ENCODE measurements at places on chromosomes 4 and X. TPM values are rescaled to one million over a fixed set of nuclear protein-coding genes. Genes with fewer than 3 reads are reported as not detected.

DNA sequence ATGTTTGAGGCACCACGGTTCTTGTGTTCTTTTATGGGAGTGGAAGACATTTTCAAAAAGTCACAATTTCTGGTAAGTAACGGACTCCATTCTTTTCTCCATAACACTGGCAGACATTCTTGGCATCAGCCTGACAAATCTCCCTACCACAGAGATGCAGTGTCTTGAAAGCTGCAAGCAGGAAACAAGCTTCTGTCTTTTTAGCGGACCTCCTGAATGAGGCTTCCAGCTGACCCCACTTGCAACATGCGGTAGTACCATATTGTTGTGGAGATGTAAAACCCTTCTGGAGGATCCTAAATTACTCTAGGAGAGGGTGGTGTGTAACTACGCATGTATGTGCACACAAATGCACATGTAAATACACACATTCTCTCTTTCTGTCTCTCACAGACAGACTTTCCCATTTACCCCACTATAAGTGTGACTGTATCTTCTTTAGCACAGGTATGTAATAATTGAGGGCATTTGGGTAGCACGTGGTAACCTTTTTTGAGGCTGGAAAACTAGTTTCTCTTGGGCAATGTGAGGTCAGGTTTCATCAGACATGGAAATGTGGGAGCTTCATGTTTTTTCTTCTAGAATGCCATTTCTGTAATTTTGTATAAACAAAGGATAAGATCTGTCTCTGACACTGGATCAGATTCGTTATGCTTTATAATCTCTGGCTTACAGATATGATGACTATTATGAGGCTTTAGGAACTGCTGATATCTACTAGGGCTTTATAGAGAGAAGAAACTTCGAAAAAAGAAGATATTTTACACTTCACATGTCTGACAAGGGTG lies 130.1 kb downstream of the MGST2 start:
- DNase-seq = no peak

- DNase-seq = no peak
These were observed 11.1 kb upstream of the GPM6A start for GRCh38 chr4:175823015-175823742.

GRCh38 chrX:42515939-42516338 lies 262.0 kb downstream of the PPP1R2C start:
- no peak for DNase-seq

GRCh38 chrX:9728261-9728660 lies 37.4 kb downstream of the GPR143 start:
- no peak for DNase-seq

DNA sequence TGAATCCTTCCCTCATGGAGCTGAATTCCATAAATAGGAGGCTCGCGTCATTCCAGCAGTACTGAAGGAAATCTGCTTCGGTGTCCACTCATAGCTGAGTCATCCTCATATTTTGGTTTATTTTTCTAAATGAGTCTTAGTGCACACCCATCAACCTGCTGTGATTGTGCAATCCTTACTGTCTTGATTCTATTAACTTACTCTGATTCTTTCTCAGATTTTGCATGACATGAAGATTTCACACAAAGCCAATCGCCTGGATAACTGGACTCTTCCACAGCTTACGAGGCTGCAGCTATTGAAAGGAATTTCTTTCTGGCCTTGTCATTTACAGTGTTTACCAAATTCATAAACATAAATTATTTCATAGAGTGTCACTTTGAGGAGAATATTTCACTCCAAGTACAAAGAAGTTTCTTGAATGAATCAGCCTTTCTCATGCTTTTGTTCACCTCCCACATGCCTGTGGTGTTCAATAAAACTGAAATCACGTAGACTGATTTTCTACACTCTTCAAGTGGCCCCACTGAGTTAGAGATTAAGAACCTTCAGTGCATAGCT lies 207.6 kb upstream of the SLITRK2 start:
- DNase-seq = no peak

DNA sequence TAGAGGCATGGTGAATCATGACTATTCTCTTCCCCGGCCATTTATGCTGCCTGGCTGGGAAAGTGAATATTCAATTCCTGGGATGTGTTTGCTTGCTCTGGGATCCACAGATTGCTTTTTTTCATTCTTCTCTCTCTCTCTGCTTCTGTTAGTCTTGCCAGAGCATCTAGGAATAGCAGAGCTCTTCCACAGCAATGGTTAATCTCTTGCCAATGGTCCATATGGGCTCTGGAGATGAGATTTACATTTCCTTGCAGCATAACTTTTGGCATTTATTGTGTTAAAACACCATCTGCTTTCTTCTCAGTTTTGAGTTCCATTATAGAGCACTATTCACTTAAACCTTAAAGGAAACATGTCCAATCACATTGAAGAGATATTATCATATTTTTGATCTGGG lies 59.2 kb upstream of the GUCY1A1 start:
- DNase-seq = no peak

GRCh38 chrX:30949554-30949953 lies 60.5 kb upstream of the TAB3 start:
- no peak for DNase-seq

- DNase-seq = peak; percentile 36
These were observed 209.8 kb upstream of the NDST4 start for GRCh38 chr4:115323106-115323707.

ARHGEF6 gene
- 18.7 TPM for polyA plus RNA-seq
